GM12891 (cell line): ENCODE measurements at places on chromosomes 13 and 19.

- no peak for DNase-seq
Observed at GRCh38 chr13:27128825-27129627, 42.6 kb downstream of the USP12 start.

DNA sequence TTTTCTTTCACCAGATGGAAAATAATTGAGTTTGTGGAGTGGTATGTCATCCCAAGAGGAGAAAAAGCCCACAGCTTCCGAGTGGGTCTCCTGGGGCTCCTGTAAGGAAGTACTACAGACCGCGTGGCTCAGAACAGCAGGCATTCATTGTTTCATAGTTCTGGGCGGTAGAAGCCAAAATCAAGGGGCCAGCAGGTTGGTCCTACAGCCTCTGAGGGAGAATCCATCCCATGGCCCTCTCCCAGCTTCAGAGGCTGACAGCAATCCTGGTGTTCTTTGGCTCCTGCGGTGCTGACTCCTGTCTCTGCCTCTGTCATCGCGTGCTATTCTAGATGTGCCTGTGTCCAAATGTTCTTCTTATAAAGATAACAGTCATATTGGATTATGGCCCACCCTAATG, 362.6 kb downstream of the FGF14 start:
- no peak for DNase-seq

DNA sequence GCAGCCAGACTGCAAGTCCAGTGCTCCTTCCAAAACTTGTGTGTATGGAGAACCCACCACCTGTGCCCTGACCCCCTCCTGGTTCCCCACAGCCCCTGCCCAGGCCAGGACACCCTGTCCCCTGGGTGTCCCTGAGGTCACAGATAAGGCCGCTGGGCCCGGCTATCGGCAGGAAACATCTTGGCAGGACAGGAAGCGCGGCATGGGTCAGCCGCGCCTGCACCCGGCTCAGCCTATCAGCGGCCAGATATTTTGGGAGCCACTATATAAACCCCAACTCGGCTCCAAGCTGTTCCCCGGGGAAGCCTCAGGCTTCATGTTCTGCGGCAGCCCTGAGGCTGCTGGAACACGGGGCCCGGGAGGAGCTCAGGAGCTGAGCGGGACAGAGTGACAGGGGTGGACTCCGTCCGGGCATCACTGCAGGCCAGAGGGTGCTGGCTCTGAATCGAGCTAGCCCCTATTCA, 60.8 kb downstream of the AP1M1 start:
- DNase-seq, result no peak

- DNase-seq, result no peak
Observed at GRCh38 chr13:113546571-113547237, 37.8 kb upstream of the TFDP1 start.

DNA sequence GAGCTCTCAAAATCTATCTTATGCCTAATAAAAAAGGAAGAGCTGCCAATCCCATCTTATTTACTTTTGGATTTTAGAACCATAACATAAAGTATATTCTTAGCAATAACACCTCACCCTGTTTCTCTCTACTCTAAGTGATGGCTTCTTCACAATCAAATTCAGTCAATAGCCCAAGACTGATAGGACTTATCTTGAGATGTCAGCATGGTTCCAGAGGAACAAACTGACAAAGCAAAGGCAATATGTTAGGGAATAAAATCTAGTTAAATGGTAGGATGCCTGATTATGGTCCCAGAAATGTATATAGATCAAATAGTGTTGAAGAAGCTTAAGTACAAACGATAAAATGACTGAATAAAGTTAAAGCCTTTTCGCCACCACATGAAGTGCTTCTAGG, 36.3 kb downstream of the DACH1 start:
- DNase-seq, result no peak

GRCh38 chr13:24081387-24081786, 79.1 kb upstream of the SPATA13 start:
- DNase-seq, result no peak

DNA sequence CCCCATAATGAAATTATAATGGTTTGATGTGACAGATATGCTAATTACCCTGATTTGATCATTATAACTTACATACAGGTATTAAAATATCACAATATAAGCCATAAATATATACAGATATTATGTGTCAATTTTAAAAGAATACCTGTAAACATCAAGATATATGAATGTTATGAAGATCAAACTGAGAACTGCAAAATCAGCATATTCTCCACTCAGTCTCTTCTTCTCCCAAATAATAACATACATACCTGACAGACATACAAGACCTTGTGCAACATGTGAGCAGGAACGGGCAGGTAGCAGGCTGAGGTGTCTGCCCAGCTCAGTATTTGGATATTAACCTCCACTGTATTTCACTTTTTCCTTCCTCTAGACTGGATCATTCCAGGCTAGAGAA, 547.2 kb downstream of the UQCRFS1 start:
- no peak for DNase-seq

DNA sequence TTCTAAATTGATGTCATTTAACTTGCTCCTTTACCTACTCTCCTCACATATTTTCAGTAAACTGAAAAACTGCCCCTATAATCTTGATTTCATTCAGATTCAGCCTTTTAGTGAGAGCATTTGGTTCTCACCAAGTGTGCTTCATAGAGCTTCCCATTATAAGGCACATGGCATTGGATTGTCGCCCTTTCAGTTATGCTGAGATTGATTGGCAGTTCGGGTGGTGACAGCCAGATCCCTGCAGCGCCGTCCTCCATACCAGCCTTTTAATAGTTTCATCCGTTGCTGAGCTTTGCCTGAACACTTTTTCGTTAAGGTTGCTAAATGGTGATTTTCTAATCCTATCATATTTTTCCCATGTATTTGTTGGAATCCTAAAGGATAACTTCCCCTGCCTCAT, 80.4 kb downstream of the DHRS12 start:
- no peak for DNase-seq

DNA sequence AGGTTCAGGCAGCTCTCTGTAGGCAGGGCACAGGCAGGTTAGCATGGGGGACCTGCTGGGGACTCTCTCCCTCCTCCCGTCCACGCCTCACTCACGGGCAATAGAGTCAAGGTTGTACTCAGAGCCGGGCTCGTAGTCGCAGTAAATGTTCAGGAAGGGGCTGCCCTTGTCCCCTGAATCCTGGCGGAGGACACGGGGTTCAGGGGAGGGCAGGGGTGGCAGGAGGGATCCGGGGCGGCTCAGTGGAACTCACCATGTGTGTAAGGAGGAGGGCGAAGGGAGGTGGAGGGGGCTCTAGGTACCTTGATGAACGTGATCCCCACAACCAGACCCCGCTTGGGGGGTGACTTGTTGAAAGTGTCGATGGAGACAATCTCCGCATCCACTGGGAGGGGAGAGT, 819 bp downstream of the KPTN start:
- no peak for DNase-seq

DNA sequence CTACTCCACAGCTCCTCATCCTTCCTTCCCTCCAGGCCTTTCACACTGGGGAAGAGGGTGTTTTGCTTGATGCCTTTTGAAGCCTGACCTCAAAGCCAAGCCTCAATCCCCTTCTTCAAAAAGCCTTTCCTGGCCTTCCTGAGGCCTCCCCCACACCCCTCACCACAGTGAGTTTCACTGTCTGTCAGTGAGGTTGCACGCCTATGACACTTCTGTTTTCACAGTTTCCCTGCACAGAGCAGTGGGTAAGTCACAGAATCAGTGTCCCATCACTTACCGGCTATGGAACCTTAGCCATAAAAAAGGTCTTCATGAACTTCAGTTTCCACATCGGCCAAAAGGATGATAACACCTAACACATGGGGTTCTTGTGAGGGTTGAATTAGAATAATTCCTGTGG, 371.4 kb downstream of the UQCRFS1 start:
- DNase-seq, result no peak

DNA sequence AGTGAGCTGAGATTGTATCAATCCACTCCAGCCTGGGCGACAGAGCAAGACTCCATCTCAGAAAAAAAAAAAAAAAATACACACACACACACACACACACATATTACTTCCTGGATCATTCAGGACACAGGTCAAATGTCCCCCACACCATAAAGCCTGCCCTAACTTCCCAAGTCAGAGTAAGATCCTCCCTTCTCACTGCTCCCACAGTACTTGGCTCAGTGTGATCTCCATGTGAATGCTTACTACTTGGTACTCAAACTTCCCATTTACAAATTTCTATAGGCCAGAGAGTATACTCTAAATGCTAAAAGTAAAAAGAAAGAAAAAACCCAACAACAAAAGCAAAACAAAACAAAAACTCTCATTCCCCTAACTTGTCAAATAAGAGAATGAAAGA, 386.8 kb downstream of the SLITRK6 start:
- DNase-seq, result no peak

DNA sequence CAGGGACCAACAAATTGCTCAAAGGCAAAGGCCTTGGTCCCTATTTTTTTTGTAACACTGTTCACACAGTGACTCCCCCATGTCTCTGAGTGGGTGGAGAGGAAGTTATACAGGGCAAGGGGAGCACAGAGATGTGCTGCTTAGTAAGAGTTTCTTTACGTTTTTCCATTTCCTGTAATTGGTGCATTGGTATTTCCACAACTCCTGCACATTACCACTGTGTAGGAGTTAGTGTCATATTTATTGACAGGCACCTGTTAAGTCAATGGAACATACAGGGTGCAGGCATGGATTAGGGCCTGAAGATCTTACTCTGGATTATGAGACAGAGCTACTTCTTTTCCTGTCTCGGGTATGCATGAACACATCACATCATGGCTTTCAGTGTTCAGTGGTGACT, 45.2 kb downstream of the SOX21 start:
- no peak for DNase-seq

DNA sequence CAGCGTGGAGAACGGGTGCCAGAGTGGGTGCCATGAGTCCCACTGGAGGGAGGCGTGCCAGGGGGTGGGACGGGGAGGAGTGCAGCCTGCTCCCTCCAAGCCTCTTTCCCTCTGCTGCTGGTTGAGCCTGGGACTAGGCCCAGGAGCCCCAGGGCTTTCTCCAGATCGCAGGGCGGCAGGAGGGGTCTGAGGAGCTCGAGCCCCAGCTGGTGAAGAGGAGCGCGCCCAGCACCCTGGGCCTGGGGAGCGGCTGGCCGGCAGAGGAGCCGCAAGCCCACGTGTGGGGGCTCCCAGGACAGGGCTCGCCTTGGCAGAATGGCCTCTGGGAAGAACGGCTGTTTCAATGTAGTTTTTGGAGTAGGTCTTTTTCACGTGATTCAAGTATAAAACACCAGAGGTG, 12.2 kb upstream of the DCUN1D2 start:
- no peak for DNase-seq
